Stimulated activated CD8-positive, alpha-beta memory T cell treated with anti-CD3 and anti-CD28 coated beads, Interleukin-15, amount 100 ng/mL, for 24 hours (primary cell): ENCODE measurements at places on chromosomes 5 and 9.

DNA sequence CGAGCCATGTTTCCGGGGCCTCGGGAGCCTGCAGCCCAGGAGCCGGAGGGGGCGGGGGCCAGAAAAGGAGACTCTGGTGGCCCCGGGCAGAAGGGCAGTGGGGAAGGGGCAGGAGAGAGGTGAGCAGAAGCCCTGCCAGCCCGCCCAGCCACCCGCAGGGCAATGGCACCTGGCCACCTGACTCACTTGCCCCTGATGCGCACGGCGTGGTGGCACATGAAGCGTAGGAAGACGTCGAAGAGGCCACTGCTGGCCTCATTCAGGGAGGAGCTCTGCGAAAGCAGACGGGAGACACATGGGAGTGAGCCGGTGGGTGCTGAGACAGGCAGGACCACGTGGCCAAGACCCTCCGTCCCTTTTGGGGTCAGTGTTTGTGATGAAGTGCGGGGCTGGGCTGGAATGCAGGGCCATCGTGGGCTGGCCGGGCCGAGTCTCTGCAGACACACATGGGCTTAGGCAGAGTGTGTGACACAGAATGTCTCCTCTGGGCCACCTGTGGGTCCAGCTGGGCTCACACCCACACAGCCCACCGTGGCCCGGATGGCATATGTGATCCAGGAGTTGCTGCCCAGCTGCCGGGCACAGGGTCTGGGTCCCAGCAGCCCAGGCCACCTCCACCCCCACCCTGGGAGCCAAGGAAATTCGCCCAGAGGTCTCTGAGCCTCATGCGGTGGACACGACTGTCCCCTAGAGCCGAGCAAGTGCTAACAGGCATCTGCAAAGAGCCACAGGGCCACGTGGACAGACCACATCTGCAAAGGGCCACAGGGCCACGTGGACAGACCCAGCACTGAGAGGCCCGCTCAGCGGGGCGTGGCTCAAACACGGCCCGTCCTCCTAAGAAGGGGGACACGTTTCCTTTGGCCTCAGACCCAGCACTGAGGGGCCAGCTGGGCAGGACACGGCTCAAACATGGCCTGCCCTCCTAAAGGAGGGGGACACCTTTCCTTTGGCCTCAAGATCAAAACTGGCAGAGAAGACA lies 23.6 kb downstream of the TERT start:
- DNase-seq, result no peak

GRCh38 chr5:150575745-150576448 lies 64.6 kb upstream of the SYNPO start:
- no peak for DNase-seq

GRCh38 chr5:102857076-102857818 lies 102.1 kb downstream of the PAM start:
- DNase-seq, result no peak

DNA sequence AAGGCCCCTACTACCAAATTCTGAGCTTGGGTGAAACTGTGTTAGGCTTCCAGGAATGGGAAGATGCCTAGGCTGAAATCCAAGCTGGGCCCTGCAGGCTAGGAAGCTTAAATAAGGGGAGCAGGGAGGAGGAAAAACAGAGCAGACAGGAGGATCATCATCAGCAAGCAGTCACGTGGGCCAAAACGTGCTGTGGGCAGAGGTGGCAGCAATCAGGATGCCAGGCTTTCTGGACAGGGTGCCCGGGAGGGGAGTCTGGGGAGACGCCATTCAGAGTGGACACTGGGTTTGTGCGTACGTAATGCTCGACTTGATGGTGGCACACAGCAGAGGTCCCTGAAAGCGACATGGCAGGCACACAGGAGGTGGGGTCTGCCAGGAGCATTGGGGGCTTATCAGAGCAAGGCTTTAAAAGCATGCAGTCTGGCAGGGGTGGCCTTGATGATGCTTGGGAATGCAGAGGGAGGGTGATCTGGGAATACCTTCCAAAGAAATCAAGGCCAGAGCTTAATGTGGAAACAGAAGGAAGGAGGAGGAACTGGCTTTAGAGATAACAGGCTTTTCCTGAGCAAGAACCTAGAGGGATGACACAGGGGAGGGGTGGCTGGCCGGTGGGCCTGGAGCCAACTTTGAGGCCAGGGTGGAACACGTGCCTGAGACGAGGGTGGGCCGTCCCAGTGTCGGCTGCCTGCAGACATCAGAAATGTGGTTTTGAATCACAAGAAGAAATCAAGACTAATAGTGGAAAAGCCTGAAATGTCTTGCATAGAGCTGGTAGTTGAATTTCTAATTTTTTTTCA lies 212.5 kb downstream of the GADD45G start:
- no peak for DNase-seq

DNA sequence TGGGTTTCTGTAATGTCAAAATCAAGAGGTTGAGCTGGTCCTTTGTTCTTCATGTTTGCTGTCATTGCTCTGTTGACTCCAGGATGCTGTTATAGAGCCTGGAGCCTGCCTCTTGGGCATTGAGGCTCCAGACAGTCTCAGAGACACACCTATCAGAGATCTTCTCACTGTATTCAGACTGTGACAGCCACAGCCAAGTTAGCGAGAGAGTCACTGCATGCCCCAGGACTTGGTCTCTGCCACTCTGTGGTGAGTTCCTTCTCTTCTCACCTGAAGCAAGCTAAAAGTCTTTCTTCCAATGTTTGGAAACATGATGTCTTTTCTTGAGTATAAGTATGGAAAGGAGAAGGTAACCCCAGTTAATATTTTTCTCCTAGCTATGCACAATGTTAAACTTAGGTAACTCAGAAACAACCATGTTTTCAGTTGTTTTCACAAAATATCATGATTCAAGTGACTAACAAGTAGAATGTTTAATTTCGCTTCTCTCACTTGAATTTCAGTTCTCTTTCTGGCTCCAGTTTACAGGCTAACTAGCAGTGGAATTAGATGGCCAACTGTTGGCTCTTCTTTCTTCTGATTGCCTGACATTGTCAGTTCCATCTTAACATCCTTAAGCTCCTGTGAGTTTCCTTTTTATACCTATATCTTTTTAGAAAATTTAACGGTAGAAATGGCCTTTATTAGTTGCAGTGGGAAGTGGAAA lies 20.6 kb upstream of the ZFYVE16 start:
- no peak for DNase-seq

- DNase-seq, result no peak
These were observed 80.1 kb downstream of the ZCCHC7 start for GRCh38 chr9:37200433-37201005.

- DNase-seq, result no peak
These were observed 23.5 kb downstream of the SLC6A3 start for GRCh38 chr5:1421521-1422341.

DNA sequence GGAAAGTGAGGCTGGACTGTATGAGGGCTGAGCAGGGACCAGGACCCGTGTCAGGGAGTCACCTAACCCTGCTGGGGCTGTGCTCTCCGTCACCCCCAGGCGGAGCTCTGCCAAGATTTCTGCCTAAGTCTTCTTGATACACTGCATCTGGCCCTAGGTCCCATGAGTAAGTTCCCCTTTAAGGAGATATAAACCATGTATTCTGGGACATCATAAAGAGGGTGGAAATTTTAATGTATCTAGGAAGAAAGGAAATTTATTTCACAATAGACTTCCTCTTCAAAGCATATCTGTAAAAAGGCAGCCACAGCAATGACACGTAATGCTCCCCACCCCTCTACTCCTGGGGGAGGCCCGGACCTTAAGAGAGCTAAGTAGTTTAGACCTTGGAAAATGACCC lies 183.4 kb downstream of the FBXL7 start:
- no peak for DNase-seq

DNA sequence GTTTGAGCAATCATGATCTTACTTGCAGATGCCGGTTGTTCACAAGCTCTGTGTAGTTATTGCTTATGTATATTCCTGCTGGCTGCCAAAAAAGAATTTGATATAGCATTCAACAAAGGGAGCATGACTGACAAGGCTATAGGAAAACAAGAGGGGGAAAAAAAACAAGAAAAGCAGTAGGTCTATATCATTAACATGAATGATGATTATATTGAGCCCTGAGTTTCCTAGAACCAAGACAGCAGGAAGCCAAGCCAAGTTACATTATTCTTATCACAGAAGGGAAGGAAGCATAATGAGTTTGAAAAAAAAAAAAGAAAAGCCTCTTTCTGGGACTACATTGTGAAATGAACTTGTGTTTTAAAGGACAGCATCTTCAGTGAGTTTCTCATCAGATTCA lies 41.0 kb downstream of the TSTD2 start:
- no peak for DNase-seq

GRCh38 chr5:151238303-151238741 lies 14.4 kb upstream of the CCDC69 start:
- no peak for DNase-seq

- no peak for DNase-seq
These were observed 958 bp downstream of the CD180 start for GRCh38 chr5:67195406-67196275.

- DNase-seq, result no peak
These were observed 69.3 kb downstream of the TLE4 start for GRCh38 chr9:79641070-79641469.

DNA sequence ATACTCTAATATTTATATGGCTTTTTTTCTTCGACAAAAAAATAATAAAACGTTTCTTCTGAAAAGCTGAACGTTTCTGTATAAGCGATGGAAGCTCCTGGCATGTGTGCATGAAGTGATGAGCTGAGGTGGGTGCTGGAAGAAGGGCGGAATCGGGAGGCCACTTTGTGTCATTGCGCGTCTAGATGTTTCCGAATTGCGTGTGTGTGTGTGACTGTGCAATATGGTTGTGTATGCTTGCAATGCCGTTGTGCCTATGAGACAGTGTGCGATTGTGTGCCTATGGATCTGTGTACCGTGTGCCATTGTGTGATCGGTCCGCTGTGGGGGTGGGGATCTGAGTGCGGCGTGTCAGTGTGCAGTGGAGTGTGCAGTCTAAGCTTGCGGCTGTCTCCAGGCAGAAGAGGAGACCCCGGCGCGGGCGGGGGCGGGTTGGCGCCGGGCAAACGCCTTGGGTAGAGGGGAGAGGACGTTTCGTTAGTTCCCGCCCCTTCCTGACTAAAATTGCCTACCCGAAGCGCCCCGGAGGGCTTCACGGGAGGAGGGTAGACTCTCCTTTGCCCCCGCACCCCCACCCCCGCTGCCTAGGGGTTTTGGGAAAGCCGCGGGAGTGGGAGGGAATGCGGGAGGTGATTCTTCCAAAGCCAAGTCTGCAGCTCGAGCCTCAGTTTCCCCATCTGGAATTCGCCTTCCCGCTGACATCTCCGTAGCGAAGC lies 24.2 kb downstream of the PCDHGC5 start:
- no peak for DNase-seq

- DNase-seq, result no peak
These were observed 47.0 kb upstream of the LARP1 start for GRCh38 chr5:154708207-154708606.

- no peak for DNase-seq
These were observed 215.3 kb downstream of the SLIT3 start for GRCh38 chr5:169085636-169086035.

DNA sequence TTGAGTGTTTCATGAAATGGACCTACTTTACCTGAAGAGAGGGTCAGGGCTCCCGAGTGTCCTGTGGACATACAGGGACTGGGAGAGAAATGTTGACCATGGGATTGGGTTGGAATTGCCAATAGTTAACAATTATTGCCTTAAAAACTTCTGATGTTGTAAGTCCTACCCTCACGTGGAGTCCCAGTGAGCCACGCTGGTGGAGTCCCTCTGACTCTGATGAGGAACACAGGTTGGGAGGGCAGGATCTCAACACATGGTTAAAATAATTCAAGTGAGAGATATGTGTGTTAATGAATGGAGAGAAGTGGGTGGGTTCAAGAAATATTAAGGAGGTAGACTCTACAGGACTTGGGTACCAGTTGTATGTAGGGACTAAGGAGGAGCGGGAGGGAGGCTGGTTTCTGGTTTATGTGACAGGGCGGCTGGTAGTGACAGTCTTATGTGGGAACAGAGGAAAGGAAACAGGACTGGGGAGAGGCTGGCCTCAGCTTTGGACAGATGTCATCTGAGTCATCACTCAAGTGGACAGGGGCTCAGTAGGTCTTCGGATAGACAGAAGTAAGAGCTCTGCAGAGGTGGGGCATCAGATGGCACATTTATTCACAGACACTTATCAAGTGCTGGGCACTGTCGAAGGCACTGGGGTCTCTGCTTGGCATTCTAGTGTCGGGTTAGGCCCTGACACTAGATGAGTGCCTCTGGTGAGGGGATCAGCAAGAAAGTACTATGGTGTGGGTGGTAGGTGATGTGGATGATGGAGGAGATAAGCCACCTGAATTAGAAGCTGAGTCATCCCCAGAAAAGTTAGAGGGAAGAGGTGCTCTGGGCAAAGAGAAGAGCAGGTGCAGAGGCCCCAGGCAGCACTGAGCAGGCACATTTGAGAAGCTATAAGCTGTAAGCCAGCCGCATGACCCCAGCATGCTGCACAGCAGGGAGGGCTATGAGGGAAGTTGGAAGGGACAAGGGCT lies 27.2 kb downstream of the MAML1 start:
- no peak for DNase-seq

- DNase-seq, result no peak
These were observed 92.2 kb downstream of the KLF4 start for GRCh38 chr9:107397076-107398044.

DNA sequence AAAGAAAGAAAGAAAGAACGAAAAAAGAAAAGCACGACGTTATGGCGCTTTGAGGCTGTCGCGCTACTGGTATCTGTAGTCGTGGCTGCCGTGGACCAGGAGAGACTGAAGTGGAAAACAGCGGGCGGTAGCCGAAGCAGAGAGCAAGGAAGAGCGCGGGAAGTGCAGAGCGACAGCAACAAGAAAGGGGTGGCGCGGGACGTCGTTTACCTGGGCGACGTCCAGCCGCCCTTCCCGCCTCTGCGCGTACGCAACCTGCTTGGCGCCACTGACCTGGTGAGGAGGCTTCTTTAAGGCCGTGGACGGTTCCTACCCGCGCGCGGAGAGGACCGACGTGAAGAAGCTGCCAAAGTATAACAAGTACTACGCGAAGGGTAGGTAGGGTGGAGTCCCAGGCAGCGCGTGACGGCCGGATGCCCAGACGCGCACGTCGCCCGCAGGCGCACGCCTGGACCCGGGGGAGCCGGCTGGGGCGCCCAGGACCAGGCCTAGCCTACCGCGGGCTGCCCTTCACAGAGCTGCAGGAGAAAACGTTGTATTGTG lies 15.4 kb downstream of the CCL28 start:
- DNase-seq, result peak; percentile 43

DNA sequence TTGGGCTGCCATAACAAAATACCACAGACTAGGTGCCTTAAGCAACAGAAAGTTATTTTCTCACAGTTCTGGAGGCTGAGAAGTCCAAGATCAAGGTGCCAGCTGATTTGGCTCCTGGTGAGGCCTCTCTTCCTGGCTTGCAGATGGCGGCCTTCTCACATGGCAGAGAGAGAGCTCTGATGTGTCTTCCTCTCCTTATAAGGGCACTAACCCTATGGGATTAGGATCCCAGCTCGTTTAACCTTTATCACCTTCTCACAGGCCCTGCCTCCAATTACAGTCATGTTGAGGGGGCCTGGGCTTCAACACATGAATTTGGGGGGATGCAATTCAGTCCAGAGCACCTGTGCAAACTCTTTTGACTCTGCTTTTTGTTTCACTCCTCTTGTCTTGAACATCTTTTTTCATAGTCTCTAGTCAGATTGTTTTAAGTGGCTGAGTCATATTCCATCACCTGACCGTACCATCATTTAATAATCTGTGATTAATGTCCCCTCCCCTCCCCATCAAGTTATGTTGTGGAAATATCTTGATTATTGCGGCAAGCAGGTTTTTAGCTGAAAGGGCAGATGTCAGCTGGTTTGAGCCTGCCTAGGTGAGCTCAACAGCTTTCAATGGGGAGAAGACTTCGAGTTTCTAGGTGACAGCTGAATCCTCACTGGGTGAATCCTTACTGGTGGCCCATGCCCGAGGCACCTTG lies 61.8 kb downstream of the NDFIP1 start:
- no peak for DNase-seq
